SHP77 treated with DMSO at 0.1 percent for 48 hours (cell line): ENCODE measurements at places on chromosomes 3 and 15.

DNA sequence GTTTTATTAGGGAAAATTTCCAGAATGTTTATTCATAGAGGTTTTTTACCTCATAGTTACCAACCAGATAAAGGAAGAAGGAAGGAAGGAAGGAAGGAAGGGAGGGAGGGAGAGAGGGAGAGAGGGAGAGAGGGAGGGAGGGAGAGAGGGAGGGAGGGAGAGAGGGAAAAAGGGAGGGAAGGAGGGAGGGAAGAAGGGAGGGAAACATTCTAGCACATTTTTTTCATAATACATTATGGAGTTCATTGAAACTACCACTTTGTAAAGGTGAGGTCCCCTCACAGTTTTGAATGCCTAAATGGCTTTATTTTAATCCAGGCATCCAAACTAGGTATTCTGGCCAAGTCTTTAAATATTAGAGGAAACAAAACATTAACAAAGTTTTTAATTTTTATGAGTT lies 1049.1 kb downstream of the ROBO1 start:
- no peak for DNase-seq

DNA sequence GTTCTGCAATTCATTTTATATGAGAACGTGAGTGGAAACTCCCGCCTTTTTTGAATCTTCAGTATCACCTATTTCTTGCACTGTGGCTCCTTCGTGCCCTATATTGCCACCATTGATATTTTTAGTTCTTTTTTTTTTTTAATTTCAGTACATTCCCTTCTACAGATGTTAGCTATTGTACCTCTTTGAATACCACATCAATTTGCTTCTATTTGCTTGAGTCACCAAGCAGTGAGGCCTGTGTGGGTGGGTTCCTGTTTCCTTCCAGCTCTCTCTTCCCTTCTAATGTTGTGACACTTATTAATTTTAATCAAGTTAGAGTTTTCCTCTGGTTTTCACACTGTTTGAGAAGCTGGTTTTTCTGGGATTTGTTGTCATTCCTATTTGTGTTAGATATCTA lies 8.7 kb downstream of the HACD2 start:
- DNase-seq: no peak

DNA sequence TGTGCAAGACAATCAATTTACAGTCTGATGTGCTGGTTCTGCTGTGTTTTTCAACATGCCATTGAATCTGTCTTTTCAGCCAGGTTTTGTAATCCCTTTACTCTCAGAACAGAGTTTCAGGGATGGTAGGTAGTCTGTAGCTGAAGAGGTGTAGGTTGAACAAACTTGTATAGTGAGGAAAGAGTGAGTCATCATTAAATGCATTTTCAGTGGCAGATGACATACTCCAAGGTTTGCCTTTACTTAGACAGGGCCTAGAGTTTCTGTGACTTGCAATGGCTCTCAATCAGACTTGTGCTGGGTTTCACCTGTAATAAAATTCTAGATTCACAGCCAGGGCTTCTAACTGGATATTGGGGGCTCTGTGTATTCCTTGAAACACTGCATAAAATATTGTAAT lies 94.6 kb downstream of the CYP19A1 start:
- DNase-seq: no peak

- DNase-seq: peak; percentile 19
These were observed 57.2 kb downstream of the SEC22A start for GRCh38 chr3:123258811-123259420.
